EH (cell line): ENCODE measurements at places on chromosomes 6 and 20.

DNA sequence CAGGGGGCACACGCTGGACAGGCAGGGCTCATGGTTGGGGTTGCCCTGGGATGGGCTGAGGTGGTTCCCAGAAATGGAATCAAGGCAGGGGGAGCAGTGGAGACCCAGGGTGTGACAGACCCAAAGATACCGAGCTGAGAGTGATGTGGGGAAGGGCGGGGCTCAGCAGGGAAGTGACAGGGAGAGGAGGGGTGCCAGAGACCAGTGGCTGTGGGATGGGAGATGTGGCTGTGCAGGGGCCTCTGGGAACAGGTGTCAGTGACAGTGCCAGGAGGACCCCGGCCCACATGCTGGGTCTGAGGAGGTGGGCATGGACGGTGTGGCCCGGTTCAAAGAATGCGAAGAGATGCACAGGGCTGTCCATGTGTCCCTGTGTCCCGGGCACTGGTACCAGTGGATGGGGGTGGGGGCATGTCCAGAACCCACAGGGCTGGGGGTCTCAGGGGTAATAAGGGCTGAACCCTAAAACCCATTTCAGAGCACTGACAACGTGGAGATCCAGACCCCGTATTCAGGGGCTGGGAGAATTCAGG, 1.0 kb downstream of the CABLES2 start:
- DNase-seq = no peak

DNA sequence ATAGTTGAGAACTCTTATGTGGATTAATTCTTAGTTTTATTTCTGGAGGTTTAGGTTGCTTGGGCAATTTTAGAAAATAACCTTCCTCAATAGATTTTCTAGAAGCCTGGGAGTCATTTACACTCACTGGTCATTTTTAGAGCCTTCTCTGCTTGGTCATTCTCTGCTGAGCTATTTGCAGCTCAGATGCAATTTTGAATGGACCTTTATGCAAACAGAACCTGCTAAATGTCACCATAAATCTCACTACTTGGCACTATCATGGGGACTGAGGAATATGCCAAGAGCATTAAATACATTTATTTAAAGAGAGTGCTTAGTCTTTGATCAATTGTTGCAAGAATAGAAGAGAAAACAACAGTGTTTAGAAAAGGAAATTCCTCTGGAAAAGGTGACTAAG, 154.0 kb downstream of the CLVS2 start:
- DNase-seq = no peak

GRCh38 chr6:111921103-111921502, 47.9 kb upstream of the FYN start:
- DNase-seq = no peak

DNA sequence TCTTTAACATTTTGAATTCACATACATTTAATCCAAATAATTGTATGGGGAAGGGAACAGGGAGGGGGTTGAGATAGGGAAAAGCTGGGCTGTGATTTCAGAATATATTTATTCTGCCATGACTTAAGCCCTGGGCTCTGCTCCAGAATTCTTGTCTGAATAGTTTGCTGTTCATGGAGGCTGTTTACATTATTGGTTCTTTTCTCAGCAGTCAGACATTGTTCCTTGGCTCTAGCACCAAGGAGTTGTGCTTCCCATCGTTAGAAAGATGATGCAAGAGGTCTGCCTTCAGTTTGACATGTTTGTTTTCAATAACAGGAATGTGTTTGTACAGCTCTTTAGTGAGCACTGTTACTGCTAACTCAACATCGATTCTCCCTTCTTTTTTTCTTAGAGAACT, 198.8 kb upstream of the CDYL start:
- DNase-seq = peak; percentile 97

GRCh38 chr6:34152042-34152524, 6.2 kb upstream of the GRM4 start:
- DNase-seq = no peak

DNA sequence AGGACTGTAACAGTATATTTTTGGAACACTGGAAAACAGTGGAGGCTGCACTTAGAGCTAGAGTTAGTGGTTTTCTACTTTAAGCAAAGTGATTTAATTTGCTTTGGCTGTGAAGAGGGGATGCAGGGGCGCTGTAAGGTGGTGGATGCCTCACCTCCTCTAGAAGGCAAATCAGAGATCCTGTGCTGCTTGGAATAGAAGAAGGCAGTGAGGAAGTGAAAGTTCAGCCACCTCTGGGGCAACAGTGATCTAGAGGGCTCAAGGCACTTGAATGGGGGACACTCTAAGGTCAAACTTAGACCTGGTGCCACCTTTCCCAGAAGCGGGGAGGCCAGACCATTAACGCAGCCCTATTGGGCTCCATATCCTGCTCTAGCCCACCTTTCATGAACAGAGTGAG, 19.0 kb upstream of the SNRPB2 start:
- DNase-seq = no peak

GRCh38 chr6:150486048-150486447, 113.6 kb upstream of the PLEKHG1 start:
- DNase-seq = no peak

- no peak for DNase-seq
Observed at GRCh38 chr20:3051385-3052019, 5.7 kb downstream of the MRPS26 start.

DNA sequence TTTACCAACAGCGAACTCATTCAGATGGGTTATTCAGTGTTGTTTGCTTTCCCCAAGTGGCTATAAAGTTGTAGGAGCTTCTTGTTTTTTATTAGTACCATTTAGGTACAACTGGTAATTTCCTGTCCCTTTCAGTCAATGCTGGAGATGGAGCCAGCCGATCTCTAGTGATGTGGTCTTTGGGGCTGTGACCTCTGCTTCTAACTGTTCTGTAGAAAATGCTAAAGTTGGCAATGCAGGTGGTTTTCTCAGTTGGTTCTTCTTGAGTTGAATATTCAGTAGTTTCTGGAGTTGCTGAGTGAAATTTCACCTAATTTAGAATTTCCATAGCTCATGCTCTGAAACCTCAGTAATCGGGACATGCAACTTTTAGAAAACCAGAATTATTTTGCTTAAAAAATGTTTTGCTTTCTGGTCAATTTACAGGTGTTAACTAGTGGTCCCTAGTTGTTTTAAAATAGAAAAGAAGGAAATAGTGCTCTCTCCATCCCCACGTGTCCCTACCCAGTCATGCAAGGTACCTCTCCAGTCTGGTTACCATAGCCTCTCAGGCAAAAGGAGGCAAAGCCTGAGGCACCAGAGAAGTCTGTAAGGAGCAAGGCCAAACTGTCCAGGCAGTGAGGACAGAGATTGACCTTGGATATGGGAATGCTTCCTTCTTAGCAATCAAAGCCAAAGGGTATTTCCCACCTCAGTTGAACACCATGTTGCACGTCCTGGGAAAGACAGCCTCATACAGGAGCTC, 27.3 kb upstream of the GABRR1 start:
- DNase-seq = no peak

GRCh38 chr6:22133357-22133756, 163.5 kb downstream of the PRL start:
- no peak for DNase-seq

DNA sequence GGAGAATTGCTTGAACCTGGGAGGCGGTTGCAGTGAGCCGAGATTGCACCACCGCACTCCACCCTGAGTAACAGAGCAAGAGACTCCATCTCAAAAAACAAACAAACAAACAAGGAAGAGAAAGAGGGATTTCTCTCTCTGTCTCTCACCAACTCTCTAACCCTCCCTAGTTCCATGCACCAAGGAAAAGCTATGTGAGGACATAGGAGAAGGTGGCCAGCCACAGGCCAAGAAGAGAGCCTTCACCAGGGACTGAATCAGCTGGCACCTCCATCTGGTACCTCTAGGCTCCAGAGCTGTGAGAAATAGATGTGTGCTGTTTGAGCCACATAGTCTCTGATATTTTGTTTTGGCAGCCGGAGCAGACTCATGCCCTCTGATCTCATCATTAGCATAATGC, 9.0 kb upstream of the FAM110A start:
- DNase-seq = no peak

- DNase-seq = no peak
Observed at GRCh38 chr20:62906209-62906608, 20.1 kb downstream of the DIDO1 start.

DNA sequence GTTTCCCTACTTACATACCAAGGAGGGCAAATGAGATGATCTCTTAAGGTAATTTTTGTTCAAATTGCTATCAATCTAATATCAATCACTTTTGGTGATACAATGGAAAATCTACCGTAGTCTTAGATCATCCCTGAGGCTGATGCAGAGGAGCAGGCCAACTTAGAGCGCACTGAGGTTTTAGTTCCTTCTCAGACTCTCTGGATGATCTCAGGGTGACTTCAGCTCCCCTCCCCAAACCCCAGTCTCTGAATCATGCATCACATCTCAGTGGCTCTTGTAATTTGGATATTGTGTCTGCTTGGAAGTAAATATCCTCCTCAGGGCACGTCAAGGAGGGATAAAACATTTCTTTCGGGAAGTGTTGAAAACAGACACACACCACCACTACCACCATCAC, 5.9 kb downstream of the TUBB2B start:
- no peak for DNase-seq

GRCh38 chr20:50242863-50243609, 52.4 kb downstream of the CEBPB start:
- DNase-seq = no peak

DNA sequence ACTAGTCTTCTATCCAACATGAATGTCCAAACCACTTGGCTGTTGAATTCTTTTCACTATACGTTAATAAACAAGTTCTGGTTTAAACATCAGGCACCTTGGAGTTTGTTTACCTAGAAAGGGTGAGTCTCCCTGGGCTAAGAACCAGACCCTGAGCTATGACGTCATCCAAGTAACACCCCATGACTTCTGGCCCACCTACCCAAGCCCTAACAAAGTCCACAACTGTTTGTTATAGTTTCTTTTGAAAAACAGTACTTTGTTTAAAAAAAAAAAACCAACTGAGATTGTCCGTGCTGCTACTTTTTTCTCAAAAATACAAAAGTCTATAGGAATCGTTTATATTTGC, 146.9 kb upstream of the BEND6 start:
- DNase-seq = no peak

GRCh38 chr6:40472353-40472752, 114.8 kb downstream of the LRFN2 start:
- no peak for DNase-seq

GRCh38 chr6:70849348-70850069, 107.4 kb downstream of the B3GAT2 start:
- DNase-seq = peak; percentile 54

DNA sequence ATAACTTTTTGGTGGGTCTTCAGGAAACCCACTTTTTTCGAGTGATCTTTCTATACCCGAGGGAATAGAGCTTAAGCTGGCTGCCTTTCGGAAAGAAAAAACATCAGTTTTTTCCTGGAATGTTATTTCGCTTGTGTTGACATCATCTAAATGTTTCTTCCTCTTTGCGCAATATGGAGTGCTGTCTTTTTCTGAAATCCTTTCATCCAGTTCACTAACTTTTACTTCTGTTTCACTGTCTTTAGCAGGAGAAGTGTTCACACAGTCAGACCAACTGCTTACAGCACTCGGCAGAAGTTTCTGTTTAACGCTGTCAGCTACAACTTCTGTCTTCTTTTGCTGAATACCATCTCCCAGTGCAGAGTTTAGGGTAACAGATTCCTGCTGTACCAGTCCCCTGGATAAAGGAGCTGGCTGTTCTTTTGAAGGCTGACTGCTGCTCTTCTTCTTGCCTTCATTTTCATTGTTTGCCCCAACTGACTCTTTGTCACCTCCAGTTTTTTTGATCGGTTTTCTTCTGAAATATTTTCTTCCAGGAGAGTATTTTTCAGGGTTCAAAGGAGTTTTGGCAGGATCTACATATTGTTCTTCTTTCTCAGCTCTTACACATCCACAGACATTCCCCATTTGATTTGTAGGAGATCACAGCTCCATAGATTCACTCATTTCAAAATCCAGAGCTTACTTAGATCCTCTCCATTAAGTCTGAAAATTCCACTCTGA, 50.0 kb upstream of the DST start:
- peak; percentile 79 for DNase-seq

- no peak for DNase-seq
Observed at GRCh38 chr6:119055069-119055468, 23.4 kb downstream of the FAM184A start.

DNA sequence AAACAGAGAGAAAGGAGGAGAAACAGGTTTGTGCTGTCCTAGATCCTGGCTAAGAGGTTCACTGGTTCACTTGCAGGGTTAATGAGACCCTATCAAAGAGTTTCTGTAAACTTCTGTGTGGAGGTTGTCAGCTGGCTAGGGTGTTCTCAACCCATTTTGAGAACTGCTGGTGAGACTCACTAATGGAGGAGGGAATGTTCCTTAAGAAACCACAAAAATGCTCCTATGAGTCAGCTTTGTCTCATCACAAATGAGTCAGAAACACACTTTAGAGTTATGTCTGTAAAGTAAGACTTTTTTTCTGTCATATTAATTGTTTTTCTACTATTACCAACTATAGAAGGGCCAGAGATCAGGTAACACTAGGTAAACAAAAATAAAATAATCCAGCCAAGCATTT, 884.4 kb downstream of the PHF3 start:
- peak; percentile 41 for DNase-seq

DNA sequence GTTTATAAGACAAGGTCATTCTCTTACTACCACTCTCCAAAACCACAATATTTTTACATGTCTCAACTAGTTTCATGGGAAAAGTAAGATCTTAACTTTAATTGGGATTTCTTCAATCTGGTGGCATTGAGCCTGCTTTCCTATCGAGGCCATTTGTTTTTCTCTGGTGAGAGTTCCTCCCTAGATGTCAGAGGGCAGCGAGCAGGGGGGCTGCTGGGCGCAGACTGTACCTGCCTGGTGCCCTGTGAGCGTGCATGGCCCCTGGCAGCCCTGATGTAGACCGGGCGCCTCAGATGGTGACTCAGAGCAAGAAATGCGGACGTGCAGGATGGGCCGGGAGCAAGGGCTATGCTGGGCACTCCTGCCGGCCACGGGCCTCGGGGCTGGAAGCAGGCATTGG, 27.2 kb downstream of the ERMARD start:
- DNase-seq = no peak

GRCh38 chr20:2751878-2752566, 48.4 kb downstream of the CPXM1 start:
- peak; percentile 16 for DNase-seq

DNA sequence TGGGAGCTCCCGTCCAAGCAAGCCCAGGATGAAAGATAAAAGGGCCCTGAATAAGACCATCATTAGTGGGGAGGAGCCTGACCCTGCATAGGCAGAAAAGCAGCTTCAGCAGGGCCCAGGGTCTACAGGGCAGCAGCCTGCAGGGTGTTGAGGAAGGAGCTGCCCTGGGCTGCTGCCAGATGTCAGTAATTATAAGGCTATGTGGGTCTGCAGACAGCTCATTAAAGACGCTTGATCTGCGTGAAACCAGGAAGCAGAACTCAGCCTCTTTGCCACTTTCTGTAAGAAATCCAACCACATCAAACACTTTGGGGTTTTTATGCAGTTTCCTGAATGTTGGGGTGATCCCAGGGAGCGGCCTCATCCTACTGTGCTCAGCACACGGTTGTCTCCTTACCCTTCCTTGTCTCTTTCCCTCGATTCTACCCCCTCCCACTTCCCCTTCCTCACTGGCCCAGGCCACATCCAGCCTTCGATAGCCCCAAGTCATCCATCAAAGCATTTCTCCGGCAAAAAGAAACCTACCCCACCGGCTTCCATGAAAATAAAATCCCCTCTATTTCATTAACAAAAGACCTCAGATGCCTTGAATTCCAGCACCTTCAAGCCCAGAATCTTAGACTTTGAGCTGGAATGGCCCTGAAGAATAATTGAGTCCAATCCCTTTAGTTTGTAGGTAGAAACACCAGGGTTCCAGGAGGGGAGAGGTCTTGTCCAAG, 1.0 kb upstream of the TGM6 start:
- DNase-seq = no peak
